ENCODE measurements at places on chromosomes 6 and 20.

- no peak for DNase-seq
These were observed 136.6 kb downstream of the BACH2 start for GRCh38 chr6:90160013-90160412.

GRCh38 chr6:169073311-169073710 is 180.3 kb downstream of the THBS2 start:
- no peak for DNase-seq

GRCh38 chr20:51022803-51023616 is at the start of gene KCNG1:
KCNG1 (minus strand) TSS chr20:51023107; CDS start chr20:51010338, 12,769 bp downstream.
- DNase-seq, result no peak

DNA sequence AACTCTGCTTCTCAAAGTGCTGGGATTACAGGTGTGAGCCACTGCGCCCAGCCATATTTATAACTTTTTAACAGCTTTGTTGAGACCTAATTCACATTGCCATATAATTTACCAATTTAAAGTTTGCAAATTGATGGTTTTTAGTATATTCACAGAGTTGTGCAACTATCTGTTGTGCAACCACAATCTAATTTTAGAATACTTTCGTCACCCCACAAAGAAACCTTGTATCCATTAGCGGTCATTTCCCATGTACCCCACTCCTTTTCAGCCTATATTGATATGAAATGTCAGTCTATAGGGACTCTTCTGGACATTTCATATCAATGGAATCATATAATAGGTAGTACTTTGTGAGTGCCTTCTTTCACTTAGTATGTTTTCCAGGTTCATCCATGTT is 55.8 kb downstream of the FOXO3 start:
- DNase-seq, result no peak

DNA sequence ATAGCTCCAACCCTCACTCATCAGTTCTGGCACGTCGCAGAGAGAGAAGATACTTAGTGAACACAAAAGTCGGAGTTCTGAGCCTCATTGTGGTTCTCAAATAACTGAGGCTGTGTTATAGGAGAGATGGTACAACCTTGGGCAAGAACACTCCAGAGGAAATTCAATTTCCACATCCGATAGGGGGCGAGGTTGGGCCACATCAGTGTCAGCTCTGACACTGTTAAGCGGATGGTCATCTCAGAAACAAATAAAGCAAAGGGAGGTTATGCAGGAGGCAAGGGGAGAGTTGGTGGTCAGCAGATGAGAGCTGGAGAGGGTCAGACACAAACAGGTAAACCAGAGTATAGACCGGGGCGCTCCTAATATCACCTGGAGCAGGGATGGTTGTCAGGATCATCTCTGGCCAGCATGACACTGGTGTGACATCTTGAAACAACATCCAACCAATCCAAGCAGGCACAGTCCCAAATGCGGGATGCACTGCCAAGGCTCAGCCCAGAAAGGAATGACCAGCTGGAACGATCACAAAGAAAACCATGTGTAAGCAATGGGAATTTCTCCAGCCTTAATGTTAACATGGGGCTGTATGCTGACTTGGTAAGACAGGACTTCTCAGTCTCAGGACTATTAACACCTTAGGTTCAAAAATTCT is 331.8 kb downstream of the HACE1 start:
- no peak for DNase-seq
